ENCODE measurements at places on chromosomes 4 and X.
A peak's percentile ranks its signal among the peaks of the same experiment; 100 is the strongest.

GRCh38 chrX:19225909-19226308, 103.6 kb upstream of the ADGRG2 start:
- DNase-seq = peak; percentile 10

DNA sequence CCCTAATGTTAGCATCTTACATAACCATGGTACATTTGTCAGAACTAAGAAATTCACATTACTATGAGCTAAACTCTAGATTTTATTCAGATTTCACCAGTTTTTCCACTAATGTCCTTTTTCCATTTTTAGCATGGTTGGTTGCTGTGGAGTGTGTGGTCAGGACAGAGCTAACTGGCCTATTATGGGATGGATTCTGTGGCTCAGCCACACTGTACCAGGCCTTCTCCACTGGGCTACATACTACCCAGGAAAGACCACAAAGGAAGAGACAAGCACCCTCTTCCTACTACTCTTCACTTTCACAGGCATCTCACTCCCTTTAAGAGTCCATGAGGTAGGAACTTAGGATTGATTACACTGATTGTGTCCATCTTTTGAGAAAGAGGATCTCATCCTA, 67.4 kb downstream of the ZNF827 start:
- no peak for DNase-seq

- DNase-seq = no peak
These were observed 38.6 kb downstream of the MND1 start for GRCh38 chr4:153383131-153383530.

DNA sequence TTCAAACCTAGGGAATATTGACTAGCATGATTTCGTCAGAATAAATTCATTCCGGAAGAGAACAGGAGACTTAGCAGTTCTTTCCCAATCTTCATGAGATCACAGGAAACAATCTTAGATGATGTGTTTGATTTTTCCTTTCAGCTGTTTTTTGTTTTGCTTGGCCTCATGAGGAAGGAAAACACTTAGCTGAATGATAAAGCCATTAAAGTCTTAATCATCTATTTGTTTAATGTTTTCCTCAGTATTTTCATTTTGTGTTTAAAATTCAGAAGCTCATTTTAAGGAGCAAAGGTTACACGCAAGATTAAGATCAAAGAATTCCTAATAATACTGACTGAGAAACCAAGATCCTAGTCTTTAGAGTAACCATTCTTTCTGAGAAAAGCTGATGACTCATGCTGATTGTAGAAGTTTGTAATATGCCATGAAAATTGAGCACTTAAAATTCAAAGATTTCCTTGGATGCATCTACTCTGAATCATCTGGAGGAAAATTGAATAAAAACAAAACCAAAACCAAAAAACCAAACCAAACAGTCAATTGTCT, 15.4 kb upstream of the TBC1D19 start:
- DNase-seq = no peak

DNA sequence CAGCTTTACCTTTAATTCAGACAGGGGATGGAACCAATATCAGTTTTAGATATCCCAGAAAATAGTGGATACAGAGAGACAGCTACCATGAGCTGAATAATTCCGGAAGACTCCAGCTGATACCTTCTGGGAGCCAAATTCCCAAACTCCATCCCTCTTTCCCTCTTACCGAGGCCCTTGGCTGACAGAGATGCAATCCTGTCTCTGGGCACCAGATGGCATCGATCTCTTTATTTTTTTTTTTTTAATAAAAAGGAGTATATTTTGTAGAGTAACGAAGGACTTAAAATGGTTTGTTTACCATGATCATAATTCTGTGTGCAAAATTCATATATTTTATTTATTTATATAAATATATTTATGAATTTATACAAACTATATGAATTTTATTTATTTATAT, 31.0 kb downstream of the RAB40A start:
- peak; percentile 9 for DNase-seq

GRCh38 chr4:114015444-114015899, 36.0 kb upstream of the ARSJ start:
- peak; percentile 25 for DNase-seq

Data from DMS79 treated with DMSO at 0.1 percent for 48 hours (cell line).